ENCODE measurements at places on chromosomes 12 and 14.

- no peak for DNase-seq
These were observed 63.9 kb upstream of the MAP1LC3B2 start for GRCh38 chr12:116495260-116495659.

DNA sequence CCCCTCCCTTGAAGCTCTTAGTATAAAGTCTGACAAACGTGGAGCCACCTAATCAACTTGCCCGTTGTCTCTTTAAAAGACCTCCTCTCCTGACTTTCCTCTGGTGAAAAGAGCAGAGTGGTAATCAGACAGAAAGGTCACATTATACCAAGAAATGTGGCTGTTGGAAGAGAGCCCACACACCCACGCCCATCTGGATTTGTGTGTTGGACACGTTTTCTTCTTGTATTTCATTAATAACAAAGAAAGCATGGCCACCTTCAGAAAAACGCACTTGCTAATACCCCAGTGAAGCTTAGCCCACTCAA, 41.3 kb downstream of the CCDC60 start:
- no peak for DNase-seq

GRCh38 chr14:58587271-58587670, 50.5 kb upstream of the DACT1 start:
- no peak for DNase-seq

- DNase-seq = no peak
These were observed 284.8 kb upstream of the TBX3 start for GRCh38 chr12:114968727-114969126.

GRCh38 chr14:80792771-80793170, 148.8 kb downstream of the CEP128 start:
- DNase-seq = no peak

DNA sequence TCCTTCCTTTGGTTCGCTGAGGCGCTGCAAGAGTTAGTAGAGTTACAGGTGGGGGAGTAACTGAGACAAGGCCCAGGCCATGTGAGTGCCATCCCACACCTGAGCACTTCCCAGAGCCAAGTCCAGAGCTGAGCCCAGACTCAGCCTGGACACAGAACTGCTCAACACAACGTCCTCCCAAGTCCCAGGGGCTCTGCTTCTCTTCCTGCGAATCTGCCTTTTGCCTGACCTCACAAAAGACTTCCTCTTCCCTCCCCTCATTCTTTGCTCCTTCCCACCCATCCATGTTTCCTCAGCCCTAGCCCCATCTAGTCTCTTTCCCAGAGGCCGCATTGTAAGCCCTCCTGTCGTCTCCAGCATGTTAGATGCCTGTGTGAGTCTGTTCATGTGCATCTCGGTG, 16.6 kb upstream of the MCRS1 start:
- no peak for DNase-seq

- no peak for DNase-seq
These were observed 302.6 kb downstream of the SNAPC1 start for GRCh38 chr14:62064751-62065323.

DNA sequence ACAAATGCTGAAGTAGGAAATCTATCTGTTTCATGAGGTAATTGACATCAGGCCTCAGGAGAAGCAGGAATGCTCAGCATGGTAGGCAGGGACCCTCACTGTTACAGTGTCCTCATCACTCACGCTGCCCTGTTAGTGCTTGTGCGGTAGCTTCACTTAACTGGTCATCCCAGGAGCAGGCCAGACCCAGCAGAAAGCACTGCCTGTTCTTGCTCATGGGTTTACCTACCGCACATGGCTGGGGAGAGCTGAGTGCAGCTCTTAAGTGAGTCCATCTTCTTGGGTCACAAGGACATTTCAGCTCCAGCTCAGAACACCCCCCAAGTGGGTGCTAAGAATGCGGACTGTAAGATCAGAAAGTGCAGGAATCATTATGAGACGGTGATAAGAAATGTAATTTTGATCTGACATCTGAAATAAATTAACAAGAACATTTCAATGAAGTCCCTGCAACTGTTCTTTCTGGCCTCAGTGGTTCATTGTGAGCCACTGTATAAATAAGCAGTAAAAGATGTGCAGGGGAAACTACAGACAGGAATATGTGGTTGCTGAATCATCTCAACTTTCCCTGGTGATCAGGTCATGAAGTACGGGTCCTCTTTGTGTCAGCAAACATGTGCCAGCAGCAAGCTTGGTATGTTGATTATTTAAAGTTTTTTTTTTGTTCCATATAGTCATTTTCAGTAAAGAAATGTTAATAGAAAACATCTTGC, 757.7 kb upstream of the TMEM132C start:
- DNase-seq = no peak

DNA sequence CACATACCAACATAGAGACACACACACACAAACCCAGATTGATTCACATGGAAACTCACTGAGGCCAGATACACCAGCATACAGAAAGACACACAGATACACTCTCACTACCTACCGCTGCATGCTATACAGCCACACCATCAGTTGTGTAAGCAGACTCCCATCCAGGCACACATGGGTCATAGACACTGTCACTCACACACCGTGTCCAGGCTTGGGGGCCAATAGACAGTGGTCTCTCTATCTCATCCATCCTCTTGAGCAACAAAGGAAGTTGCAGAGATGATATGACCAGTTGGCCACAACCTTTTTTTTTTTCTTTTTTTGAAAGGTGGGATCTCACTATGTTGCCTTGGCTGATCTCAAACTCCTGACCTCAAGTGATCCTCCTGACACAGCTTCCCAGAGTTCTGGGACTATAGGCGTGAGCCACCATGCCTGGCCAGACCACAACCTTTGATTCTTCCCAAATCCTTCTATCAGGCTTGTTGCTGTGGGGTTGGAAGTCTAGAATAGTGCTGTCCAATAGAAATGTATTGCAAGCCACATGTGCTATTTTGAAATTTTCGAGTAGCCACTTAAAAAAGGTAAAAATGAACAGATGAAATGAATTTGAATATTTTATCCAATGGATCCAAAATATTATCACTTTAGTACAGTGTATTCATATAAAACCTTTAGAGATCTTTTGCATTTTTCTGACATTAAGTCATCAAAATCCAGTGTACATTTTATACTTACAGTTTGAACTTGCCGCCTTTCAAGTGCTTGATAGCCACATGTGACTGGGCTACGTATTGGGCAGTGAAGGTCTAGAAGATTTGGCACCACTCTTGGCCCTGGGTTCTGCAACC, 7.4 kb downstream of the LRP1-AS start:
- no peak for DNase-seq

DNA sequence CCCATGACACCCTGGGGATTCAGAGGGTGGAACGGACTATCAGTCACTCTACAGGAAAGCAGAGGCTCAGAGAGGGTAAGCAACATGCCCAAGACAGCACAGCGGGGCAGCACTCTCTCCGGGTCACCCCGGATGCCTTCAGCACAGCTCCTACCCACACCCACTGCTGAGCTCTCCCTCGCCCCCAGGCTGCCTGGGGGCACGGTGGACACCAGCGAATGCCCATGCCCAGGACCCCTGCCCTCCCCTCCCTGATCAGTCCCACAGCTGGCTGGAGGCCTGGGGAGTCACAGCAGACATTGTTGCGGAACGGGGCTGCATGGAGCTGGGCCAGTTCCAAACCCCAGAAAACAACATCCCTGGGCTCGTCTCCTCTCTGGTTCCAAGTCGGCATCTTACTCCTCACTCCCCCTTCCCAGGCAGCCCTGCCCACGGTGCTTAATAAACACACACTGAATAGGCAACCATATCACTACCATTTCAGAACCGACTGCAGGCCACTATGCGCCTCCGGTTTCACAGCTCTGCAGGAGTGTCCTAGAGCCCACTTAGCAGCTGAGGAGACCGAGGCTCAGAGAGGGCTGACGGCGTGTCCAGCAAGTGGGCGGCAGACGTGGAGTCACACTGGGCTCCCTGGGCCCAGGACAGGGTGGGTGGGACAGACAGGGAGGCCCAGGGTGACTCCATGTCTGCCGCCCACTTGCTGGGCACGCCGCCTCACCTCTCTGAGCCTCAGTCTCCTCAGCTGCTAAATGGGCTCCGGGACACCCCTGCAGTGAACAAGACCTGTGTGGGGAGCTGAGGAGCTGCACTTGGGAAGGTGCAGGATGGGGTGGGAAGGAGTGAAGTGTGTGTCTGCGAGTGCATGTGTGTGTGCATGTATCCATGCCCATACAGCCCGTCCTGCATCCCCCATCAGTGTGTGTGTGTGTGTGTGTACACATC, 27.0 kb downstream of the CCDC85C start:
- no peak for DNase-seq

GRCh38 chr14:101808020-101808641, 46.6 kb downstream of the PPP2R5C start:
- no peak for DNase-seq

DNA sequence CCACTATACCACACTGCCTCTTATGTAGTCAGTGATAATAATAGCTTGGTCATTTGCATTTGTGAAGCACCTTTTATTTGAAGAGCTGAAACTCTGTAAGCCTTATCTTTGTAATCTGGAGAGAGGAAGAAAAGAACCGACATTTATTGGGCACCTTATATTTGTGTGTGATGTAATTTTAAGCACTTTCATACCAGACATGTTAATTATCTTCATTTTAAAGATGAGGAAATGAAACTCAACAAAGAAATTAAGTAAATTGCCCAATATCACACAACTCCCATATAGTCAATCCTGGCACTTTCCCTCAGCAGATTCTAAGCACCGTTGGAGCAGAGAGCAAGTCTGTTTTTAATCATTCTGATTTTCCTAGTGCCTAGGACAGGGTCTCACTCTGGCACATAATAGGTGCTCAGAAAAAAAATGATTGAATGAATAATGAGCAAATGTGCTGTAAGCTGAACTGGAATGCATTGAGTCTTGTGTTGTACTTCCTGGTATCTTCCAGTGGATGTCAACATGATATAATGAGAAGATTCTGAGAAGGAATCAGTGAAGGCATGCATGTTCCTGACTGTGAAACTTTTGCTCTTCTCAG, 418.9 kb downstream of the ZFP36L1 start:
- no peak for DNase-seq

- DNase-seq = no peak
These were observed 152.1 kb downstream of the DUSP6 start for GRCh38 chr12:89200217-89200616.

GRCh38 chr14:104130974-104131651, 7.3 kb upstream of the KIF26A start:
- DNase-seq = no peak

GRCh38 chr12:43428088-43428600, 123.9 kb downstream of the ADAMTS20 start:
- DNase-seq = no peak

DNA sequence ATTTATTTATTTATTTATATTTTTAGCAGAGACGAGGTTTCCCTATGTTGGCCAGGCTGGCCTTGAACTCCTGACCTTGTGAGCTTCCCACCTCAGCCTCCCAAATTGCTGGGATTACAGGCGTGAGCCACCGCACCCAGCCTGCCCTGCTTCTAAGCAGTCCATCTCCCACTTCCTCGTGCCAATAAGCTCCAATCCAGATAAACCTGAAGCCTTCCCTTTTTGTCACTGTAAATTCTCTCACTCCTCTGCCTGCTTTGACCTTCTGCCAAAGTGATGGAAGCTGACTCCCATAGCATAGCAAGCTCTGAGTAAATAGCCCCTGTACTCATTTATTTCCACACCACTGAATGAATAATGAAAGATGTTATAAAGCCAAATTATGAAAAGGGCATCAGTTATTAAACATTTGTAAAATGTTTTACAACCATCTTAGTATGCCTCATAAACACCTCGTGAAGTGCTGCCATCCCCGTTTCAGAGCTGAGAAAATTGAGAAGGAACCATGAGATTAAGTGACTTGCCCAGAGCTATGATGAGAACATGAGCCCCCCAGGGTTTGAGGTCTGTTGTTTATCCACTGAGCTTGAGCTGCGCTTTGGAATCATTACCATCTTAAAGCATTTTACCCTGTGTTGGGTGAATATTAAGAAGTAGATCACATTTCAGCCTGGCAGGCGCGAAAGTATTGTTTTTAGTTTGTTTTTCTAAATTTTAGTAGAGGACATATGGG, 30.4 kb downstream of the MANSC1 start:
- no peak for DNase-seq

DNA sequence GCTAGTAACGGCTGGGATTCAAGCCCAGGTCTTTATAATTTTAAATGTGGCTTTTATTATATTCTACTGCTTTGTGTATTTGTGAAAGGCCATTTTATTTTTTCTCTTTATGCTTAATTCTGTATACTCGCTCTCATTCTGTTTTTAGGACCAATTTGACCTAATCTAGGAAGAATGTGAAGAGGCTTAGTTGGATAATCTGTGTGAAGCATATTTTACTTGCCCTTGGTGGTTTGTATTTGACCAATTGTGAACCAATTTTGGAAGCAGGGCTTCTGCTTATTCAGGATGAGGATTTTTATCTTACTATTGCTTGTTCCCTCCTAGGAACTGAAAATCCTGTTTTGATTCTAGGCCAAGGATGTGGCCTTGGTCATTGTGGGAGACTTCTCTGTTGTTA, 113.1 kb downstream of the TTC6 start:
- DNase-seq = no peak

DNA sequence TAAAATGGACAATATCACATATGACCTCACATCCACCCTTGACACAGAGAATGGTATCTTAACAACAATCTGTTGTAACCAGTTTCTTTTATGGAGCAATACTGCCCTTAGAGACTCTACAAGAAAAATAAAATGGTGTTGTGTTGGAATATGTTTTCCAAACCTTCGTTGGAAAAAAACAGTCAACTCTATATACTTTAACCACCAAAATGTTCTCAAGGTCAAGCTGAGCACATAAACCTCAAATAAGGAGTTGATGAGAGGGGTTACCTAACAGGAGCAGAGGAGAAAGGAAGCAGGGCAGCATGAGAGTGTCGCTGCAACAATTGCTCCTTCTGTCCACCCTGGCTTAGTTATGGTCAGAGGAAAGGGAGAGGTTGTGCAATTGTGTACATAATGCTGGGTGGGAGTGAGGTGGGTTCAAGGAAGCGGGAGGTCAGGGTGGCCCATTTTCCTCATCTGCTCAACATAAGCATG, 179.2 kb upstream of the BMP4 start:
- DNase-seq = no peak

GRCh38 chr14:79695307-79695706, 516.0 kb downstream of the DIO2 start:
- DNase-seq = no peak

GRCh38 chr12:110270125-110270962, 10.7 kb upstream of the ATP2A2 start:
- no peak for DNase-seq

DNA sequence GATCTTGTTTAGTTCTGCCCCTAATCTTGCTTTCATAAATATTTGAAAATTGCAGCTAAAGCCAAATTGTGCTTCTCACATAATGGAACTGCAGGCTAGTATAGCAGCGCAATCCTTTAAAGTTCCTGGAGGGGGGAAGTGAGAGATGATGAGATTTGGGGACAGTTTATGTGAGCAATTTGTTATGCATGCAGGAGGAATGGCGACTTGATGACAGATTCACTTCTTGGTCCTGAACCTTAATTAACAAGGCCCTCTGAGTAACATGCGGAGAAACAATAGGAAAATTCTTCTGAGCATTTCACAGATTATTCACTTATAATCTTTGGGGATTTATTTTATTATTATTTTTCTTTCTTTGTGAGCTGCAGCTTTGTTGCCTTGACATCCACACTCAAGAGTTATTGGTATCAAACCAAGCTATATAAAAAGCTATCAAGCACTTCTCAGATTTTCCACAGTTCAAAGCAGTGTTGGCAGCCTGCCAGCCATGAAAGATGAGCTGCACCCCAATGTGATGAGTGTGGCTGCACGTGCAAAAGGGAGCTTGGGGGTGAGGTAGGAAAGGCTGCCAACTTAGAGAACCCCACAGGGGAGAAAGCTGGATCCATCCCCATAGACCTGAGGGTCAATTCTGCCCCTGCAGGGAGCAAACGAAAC, 1662.2 kb upstream of the FLRT2 start:
- no peak for DNase-seq

- peak; percentile 49 for DNase-seq
These were observed 203.4 kb downstream of the KIF26A start for GRCh38 chr14:104341532-104342434.

Measured in activated naive CD4-positive, alpha-beta T cell treated with anti-CD3 and anti-CD28 coated beads, Interleukin-2, amount 50 U/mL, for 72 hours (primary cell).